ENCODE measurements at places on chromosomes 6 and 20.

DNA sequence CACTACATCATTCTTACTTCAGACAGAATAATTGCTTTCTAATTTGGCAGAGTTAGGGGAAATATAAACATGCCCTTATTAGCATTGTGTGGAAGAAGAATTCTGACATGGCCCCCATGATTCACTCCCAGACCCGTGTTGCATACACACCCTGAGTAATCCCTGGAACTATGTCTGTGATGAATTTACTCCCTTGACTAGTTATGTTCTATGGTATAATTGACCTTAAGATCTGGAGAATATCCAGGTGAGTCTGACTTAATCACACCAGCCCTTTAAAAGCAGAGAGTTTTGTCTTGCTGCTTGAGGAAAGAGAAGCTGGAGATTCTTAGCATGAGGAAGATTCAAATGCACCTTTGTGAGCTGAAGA is 262.9 kb downstream of the SOX4 start:
- DNase-seq, result no peak

GRCh38 chr6:99434702-99435530 is 9.8 kb upstream of the PNISR start:
- DNase-seq, result peak; percentile 12

- no peak for DNase-seq
Observed at GRCh38 chr6:52543262-52543661, 33.6 kb downstream of the TRAM2 start.

GRCh38 chr20:15613530-15613929 is 959.7 kb downstream of the KIF16B start:
- no peak for DNase-seq

DNA sequence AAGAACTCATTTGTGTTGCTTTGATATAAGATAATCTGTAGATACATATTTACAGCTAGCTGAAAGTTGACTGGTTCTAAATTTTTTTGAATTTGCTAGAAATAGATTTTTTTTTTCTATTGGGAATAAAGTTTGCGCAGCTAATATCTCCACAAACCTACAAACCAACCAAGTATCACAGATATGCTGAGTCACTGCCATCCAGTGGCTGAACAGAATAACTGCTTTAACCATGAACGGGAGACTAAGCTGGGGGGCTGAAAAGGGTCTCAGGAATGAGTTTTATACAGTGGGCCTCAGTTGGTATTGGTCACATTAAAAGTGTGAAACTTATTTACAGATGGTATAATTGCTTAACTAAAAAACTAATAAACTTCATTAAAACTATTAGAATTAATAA is 326.7 kb upstream of the CNR1 start:
- DNase-seq, result peak; percentile 26

DNA sequence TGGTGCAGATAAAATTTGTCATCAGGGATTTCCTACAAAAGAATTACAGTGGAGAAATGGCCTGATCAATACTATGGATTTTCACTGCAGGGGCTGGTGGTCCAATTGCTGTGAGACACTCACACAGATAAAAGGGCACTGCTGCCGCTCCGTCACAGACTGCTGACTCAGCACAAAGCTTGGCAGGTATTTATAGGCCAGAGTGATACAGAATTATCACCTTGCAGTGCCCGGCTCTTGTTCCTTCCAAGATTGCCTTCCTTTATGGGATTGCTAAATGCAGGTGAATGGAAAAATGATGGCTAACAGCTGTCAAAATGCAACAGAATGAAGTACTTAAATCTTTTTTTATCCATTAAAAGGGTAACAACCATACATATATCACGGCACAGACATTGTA is 247.8 kb upstream of the ZFP64 start:
- DNase-seq, result no peak

DNA sequence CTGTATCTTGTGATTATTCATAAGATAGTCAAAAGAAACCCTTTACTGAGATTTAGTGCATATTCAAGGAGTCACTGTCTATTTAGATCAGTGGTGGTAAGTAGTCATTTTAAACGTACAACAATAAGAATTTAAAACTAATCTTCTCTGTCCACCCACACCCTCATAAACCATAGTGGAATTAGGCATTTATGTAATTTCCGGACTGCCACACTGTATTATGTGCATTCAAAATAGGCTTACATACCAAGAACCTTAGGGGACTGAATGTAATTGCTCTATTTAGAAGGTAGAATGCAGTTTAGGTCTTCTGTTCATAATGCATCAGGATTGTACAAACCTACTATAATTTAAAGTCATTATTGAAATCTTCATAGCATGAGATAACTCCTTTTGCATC is 685.4 kb downstream of the TENT5A start:
- DNase-seq, result no peak

GRCh38 chr20:24691901-24692351 is 222.5 kb downstream of the SYNDIG1 start:
- DNase-seq, result no peak

GRCh38 chr20:63441136-63442099 is 31.0 kb downstream of the KCNQ2 start:
- DNase-seq, result no peak

DNA sequence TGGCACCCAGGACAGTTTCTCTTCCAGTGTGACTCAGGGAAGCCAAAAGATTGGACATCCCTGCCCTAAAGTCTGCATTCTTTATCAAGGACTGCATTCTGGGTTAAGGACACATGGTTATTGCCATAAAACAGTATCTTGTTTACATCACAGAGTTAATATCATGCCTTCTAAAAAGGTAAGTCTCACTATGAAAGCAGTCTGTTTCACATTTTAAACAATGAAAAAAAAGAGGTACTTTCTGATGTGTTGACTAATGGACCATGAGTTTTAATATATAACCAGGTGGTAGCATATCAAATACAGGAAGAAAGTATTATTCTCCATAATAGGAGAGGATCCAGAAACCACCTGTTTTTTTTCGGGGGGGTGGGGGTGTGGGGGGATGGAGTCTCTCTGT is 93.7 kb downstream of the TIAM2 start:
- DNase-seq, result no peak

DNA sequence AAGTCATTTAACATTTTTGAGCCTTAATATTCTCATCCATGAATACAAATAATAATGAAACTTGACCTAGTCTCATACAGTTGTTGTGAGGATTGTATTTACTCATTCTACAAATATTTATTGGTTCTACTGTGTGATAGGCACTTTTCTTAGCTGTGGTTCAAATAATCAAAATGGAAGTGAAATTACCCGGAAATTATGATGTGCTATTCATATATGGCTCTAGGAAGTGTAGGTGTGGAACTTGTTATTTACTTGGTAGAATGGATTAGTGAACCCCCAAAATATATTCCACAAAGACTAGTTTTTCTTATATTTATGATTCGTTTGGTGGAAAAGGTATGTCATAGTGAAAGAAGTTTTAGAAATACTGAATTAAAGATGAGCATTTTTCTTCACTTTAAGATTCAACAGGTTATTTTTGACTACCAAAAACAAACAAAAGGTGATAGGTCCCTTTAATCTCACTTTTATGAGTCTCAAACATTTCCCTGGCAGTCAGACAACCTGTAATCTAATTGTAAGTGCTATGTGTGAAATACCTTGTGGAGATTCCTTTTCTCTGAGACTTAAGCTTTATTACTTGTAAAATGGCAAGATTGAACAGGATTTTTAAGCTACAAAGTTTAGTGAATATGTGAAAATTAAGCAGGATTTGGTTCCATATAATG is 77.8 kb downstream of the STXBP5 start:
- DNase-seq, result no peak

GRCh38 chr6:168022488-168023321 is 25.2 kb downstream of the KIF25 start:
- no peak for DNase-seq

DNA sequence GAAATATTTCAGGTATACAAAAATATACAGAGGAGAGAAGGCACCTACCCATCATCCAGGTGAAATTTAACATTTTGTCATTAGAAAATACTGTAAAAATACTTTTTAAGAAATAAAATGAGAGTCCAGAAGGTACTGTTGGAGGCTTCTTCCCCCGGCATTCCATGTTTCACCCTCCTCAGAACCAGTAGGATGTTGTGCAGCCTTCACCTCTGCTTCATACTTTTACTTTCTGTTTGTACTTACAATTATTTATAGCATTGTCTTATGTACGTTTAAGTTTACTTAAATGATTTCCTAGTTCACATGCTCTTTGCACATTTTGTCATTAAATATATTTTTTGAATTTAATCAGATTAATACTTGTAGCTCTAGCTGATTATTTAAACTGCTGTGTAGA is 30.9 kb downstream of the TMEM200A start:
- DNase-seq, result no peak

DNA sequence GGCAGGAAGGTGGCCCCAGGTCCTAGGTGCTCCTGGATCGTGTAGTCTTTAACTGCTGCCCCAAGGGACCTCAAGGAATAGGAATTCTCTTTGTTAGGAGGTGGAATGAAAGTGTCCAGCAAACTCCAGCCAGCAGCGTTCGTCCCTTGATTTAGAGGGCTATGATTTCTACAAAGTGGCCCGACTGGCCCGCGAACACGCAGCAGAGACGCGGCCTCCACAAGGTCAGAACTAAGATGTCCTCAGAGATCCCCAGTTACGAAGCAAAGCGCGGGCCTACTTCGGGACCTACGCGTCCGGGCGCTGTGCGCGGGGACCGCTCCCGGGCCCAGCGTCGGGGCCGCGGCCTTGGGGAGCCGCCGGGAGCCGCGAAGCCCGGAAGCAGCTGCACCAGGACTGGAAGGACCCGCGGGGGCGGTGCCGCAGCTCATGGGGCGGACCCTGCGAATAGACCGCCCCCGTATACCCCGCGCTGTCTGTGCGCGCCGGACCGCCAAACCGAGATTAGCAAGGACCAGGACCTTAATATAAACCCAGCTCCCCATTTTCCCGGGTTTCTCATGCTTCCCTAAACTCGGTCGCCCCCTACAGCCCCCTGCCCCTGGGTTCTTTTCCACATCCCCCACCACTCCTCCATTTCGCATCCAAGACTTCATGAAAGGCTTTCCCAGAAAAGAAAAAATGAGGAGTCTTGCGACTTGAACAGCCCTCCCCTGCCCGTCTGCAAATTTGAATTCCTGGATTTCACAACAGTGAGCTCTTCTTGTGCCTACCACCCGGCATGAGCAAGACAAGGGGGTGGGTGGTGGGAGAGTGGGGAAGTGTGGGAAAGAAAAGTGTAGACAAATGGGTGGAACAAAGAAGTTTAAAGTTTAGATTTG is at the start of gene C6orf47:
Gene C6orf47, minus strand, starts transcription at position 398 of the 881 bp plus-strand sequence. CDS start 831 bp downstream, outside the sequence.
- DNase-seq, result peak; percentile 79

- no peak for DNase-seq
Observed at GRCh38 chr6:45781890-45782289, 233.8 kb downstream of the CLIC5 start.

- peak; percentile 65 for DNase-seq
Observed at GRCh38 chr20:43667341-43668132, 623 bp downstream of the MYBL2 start.

GRCh38 chr20:51346686-51347485 is 195.6 kb downstream of the NFATC2 start:
- no peak for DNase-seq

DNA sequence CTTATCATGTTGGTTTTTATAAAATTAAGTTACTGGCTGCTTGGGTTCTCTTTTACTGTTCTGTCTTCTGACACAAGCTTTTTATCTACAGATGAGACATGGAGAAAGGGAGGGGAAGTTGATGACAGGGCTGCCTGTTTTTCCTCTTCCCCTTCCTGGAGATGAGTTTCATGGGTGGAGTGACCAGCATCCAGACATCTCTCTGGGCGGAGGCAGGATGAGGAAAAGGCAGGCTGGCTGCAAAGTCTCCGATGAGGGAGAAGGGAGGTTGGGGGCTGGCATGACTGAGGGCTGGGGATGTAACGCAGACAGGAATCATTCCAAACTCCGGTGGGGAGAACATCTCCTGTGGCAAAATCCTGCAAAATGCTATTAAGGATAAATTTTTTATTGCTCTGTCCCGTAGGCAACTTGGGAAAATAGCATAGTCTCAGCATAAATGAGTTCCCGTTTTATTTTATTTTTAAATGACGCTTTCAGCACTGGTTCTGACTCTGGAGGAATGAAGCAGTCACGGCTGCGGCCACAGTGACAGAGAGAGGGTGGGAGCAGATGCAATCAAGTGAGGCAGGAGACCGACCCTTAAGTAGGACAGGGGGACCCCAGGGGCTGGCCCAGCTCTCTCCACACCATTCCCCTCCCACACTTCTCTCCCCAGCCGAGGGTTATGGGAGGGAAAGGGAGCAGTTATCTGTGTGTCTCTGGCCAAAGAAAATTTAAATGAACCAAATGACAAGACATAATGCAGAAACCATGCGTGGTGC is 108.8 kb upstream of the PMEPA1 start:
- DNase-seq, result no peak

DNA sequence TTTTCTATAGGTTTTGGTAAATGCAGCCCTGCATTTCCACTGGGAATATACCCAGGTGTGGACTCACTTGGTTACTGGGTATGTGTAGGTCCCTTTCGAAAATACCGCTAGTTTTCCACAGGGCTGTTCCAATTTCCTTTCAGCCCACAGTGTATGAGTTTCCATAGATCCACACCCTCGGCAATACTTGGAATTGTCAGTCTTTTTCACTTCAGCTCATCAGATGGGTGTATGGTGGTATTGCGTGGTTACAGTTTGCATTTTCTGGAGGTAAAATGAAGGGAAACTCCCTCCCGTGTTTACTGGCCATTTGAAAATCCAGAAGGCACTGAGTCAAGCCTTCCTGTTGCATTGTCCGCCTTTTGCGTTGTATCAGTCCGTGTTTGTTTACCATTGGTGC is 453.6 kb downstream of the CDH26 start:
- DNase-seq, result no peak

- no peak for DNase-seq
Observed at GRCh38 chr6:106448000-106448426, 87.5 kb downstream of the CRYBG1 start.

DNA sequence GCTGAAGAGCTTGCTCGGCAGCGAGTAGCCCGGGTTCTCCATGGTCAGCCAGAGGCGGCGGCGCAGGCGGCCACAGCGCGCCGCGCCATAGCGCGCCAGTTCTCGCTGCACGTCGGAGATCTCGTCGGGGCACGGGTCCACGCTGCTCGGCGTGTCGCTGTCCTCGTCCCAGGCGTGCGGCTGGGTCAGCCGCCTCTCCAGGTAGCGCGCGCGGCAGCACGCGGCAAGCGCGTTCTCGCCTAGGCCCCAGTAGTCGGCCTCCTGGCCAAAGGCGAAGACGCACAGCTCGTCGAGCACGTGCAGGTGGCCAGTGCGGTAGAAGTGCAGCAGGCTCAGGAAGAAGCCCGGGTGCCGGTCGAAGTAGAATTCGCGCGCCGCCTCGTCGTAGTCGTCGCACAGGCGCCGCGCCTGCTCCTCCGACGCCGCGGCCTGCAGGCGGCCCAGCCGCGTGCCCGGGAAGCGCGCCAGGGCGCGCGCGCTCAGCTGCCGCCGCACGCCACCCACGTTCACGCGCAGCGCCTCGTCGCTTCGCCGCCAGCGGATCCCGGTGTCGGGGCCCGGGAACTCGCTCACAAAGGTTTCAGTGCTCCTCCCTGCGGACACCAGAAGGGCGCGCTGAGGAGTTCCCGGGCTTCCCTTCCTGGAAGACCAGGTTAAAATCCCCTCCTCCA is 2.7 kb downstream of the KCNS1 start:
- DNase-seq, result no peak

- DNase-seq, result no peak
Observed at GRCh38 chr20:59001449-59002171, 5.4 kb downstream of the CTSZ start.
